NCI-H1694 (cell line): ENCODE measurements at places on chromosomes 5 and 9.

- peak; percentile 12 for DNase-seq
Observed at GRCh38 chr9:97803167-97804058, 49.6 kb upstream of the FOXE1 start.

- no peak for DNase-seq
Observed at GRCh38 chr5:139960723-139961383, 82.2 kb downstream of the NRG2 start.

- no peak for DNase-seq
Observed at GRCh38 chr5:69049151-69049550, 44.7 kb upstream of the SLC30A5 start.

DNA sequence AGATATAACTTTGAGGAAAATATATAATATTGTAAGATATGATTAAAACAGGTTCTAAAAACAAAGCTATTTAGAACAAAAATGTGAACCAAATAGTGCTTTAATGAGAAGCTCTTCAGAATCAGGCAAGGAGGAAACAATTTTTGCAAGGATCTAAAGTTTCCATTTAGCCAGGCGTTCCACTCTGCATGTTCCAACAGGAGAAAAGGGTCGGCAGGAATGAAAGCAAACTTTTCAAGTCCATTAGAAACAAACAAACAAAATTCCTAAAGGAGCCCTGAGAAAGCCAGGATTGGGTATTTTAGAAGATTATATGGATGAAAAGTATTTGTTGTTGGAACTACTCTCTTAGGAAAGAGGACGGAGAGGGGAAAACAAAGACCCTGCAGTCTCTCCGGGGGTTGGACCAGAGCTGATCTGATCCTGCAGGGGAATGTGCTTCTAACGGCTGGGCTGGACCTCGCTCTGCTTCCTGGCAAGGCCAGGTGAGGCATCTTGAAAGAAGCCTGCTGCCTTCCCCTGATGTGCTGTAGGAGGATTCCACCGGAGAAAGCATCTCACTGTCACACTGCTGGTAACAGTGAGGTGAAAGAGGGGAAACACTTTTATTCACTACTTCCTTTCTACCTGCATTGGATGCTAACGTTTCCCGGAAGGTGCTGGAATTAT, 94.6 kb downstream of the PRRT1B start:
- no peak for DNase-seq

GRCh38 chr5:160773646-160774410, 78.2 kb downstream of the ATP10B start:
- DNase-seq = no peak

- DNase-seq = no peak
Observed at GRCh38 chr5:69271376-69271775, 36.7 kb downstream of the CDK7 start.

GRCh38 chr9:115946530-115946929, 207.1 kb upstream of the PAPPA start:
- DNase-seq = no peak

DNA sequence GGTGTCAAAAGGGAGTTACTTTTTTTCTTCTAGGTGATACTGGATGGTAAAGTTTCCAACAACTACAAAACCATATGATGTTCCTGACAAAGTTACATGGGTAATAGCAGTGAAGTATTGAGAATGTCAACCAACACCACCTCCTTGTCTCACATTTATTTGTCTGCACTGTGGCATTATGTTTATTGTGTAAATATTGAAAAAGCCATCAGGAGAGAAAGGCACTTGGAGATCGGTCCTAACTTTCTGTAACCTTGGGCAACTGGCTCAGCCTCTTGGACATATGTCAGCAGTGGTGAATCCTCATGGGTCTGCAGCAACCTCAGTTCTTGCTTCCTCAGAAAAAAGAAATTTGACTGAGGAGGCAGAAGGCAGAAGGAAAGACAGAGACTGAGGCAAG, 50.0 kb upstream of the ICE1 start:
- DNase-seq = no peak

GRCh38 chr5:68088302-68088701, 127.3 kb upstream of the PIK3R1 start:
- no peak for DNase-seq

- DNase-seq = no peak
Observed at GRCh38 chr5:175902026-175902425, 30.6 kb downstream of the CPLX2 start.

- no peak for DNase-seq
Observed at GRCh38 chr5:38466424-38467189, 89.8 kb downstream of the LIFR start.

- DNase-seq = no peak
Observed at GRCh38 chr9:130640681-130641080, 23.7 kb upstream of the PRDM12 start.

DNA sequence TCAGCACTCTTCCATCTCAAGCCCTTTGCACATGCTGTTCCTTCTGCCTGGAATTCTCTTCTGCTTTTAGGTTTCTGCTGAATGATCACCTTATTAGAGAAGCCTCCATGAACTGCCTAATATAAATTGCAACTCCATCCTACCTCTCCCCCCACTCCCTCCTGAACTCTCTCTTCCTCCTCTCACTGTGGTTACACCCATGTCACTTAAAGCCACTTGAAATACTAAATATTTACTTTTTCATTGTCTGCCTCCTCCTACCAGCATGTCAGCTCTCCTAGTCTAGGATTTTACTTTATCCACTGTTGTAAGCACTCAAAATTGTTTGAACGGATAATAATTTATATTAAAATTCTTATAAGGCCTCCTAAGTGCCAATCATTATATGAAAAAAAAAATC, 43.8 kb downstream of the ACTL7B start:
- no peak for DNase-seq

GRCh38 chr5:99305045-99305580, 376.3 kb upstream of the CHD1 start:
- no peak for DNase-seq

DNA sequence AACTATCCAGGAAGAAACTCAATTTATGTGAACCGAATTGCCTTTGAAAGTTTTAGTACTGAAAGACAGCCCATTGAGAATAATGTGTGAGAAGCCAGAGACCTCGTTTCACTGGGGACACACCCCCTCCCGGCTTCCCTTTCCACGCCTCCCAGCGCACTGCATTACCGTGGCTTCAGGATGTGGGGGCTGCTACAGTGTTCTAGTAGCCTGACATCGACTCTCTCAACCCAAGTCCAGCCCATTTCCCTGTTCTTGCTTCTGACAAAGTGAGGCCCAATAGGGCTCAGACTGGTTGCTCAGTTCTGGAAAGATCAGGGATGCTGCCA, 3.5 kb downstream of the PAX5 start:
- DNase-seq = no peak

DNA sequence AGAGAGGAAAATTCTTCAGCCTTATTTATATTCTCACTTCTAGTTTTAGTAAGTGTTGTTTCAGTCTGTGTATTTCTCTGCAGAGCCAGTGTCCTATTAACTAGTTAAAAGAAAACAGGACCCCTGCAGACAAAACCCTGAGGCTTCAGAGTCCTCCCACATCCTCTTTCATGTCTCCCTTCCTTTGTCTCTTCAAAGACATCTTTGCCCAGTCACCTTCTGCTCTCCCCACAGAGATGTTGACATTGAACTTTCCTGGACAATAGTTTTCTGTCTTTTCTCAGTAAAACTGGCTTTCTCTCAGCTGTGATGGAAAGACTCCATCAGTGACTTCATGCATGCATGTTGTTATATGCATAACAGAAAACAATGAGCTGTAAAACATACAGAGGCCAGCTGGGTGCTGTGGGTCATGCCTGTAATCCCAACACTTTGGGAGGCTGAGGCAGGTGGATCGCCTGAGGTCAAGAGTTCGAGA, 20.2 kb downstream of the GRAMD2B start:
- no peak for DNase-seq

- DNase-seq = no peak
Observed at GRCh38 chr5:120229036-120229435, 235.1 kb upstream of the PRR16 start.

DNA sequence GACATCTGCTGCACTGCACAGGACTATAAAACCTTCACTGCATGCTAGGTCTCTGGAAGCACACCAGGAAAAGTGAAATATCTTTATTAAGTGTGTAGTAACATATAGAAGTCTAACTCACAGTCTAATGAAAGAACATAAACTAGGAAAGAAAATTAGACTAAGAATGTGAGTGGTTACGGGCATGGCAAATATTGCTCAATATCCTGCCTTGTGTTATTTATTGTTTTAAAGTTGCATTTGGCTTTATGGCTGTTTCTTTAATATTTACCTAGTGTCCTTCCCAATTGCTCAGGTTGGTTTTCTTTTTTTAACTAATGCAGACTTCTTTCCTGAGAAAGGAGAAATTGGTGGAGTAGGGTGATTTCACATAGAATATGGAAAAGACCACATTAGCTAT, 342.4 kb downstream of the KIAA0825 start:
- DNase-seq = no peak

- DNase-seq = no peak
Observed at GRCh38 chr5:55620009-55620765, 85.4 kb upstream of the PLPP1 start.

DNA sequence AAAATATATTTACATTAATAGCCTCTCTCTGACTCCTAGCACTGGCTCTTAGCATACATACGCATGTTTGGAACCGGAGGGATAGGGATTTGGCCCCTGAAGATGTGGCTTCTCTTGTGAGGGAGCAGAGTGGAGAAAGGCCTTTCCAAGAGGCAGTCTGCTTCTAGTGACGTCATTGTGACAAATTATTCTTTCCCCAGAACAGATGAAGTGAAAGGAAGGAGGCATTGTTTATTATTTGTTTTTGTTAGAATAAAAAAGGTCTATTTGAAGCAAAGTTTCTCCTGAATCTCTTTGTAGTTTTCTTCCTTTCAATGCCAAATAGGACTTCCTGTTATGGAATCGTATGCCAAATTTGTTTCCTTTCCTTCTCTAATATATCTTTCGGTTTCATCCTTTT, 361.6 kb downstream of the ICE1 start:
- DNase-seq = no peak

DNA sequence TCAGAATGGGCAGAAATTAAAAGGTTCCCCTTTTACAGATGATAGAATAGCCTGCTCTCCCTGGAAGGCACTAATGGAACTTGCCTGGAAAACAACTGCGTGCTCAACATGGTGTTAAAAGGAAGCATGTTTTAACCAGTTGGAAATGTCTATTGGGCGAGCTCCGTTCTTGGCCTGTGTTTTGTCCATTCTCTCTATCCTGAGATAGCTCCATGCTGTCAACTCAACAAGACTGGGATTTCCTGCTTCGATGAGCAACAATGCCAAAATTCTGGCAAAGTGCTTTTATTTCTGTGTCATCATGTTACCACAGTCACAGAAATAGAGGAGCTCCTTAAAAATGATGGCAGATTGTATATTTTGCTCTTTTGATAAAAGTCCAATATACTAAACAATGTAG, 198.3 kb downstream of the PLK2 start:
- no peak for DNase-seq

DNA sequence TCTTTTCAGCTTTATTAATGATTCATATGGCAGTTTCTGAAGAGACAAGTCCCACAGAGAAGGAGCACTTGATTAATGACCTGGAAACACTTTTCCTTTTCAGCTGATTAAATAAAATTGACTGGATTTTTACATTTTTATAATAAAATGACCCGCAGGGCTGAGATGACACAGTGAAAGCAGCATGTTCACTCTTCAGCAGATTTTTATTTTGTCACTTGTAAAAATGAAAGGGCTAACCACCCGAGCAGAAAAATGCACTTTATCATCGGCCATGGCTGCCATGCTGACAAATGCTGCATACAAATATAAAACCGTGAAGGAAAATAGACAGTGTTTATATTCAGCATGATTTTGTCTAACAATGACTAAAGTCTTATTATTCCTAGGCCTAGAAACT, 321.6 kb upstream of the ITGA1 start:
- no peak for DNase-seq

DNA sequence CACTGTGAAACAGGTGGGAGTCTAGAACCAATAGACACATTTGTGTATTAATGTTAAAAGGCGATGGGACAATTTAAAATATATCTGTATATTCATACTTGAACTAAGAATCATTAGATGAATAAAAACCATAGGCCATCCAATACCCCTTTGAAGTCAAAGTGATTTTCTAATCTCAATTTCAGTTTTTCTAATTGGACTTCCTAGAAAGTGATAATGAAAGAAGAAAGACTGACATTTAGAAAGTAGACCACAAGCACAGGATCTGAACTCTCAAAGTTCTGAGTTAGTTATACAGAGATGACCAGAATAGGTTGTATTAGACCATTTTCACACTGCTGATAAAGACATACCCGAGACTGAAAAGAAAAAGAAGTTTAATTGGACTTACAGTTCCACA, 412.8 kb upstream of the PIK3R1 start:
- DNase-seq = no peak

DNA sequence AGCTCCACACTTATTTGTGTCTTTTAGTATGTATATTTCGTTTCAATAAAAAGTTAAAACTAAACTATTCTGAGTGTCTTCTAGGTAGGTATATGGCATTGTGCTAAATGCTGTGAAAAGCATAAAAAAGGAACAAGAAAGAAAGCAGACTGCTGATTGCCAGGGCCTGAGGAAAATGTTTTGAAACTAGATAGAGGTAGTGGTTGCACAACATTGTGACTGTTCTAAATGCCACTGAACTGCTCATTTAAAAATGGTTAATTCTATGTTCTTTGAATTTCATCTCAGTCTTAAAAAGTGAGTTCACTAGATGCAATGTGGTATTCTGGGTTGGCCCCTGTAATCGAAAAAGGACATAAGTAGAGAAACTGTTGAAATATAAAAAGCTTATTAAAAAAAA, 2.6 kb upstream of the ALAD start:
- no peak for DNase-seq

DNA sequence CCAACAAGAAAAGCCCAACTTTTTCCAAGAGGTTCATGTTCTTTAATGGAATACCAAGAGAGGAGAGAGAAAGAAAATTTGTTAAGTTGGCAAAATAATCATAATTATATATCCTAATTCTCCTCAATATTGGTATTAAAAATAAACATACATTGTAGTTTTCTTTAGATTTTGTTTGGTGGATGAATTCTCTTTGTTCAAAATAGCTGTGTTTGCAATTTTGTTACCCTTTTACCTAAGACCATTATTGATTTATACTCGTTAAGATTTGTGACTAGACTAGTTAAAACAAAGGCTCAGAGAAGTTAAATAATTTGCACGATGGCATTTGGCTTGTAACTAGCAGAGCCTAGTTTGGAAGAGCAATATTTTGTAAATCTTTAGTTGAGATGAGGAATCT, 9.7 kb downstream of the LRRC19 start:
- no peak for DNase-seq

- no peak for DNase-seq
Observed at GRCh38 chr5:169027501-169028061, 273.4 kb downstream of the SLIT3 start.

- DNase-seq = no peak
Observed at GRCh38 chr9:108535526-108535925, 320.3 kb downstream of the ACTL7B start.

- peak; percentile 25 for DNase-seq
Observed at GRCh38 chr5:176836811-176837706, 26.7 kb downstream of the UNC5A start.

- DNase-seq = no peak
Observed at GRCh38 chr5:157812086-157812485, 46.9 kb downstream of the CLINT1 start.

GRCh38 chr5:112978836-112979235, 2.2 kb downstream of the DCP2 start:
- DNase-seq = no peak
